ENCODE measurements at places on chromosomes 13 and 19. TPM values are rescaled to one million over a fixed set of nuclear protein-coding genes. Genes with fewer than 3 reads are reported as not detected.
A peak's percentile ranks its signal among the peaks of the same experiment; 100 is the strongest.

Gene LRRC4B
- total RNA-seq: 5.7 TPM

Gene FFAR1
- total RNA-seq: 0.04 TPM

Gene PSG11
- total RNA-seq: 0.75 TPM

Gene HAUS8
- 3.9 TPM for total RNA-seq

Gene BICRA
- total RNA-seq: 3.1 TPM

Gene NANOS3
- 2.6 TPM for total RNA-seq

DNA sequence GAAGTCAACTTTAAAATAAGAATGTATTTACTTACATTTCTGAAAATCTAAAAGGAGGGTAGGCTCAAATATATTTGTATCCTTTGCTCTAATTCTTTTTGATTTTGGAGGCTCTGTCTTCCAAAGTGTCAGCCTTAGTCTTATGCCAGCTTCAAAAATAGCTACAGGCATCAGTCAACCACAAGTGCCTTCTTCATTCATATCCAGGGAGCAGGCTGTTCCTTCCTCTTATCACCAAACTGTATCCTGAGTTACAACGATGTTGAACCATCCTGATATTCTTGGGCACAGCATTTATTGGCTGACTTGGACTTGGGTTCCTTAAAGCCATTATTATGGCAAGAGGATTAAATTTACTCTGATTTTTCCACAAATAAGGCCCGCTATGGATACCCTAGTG lies 1161.3 kb downstream of the PCDH17 start:
- no peak for DNase-seq
- H3K27ac ChIP-seq: no peak overlapping the region
- H3K27me3 ChIP-seq: no peaks in the 10 kb centered on the region
- H3K4me3 ChIP-seq: no peak overlapping the region

GRCh38 chr19:21143428-21143827 lies 1.6 kb downstream of the ZNF431 start:
- H3K27ac ChIP-seq: no peak overlapping the region
- H3K4me1 ChIP-seq: peaks cover 5% of the 10 kb centered on the region

DNA sequence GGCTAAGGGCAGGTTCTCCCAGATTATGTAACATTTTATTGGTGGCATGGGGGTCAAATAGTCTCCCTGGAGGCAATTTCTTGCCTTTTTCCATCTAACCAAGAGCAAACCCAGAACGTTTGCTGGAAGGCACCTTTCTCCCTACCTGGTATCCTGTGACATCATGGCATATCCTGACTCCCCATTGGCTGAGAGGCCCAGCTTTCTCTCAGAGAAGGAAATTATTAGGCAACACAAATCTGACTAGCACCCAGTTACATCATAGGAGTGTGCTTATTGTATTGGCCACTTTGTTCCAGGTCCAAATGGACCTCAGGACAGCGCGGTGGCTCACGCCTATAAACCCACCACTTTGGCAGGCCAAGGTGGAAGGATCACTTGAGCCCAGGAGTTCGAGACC lies 13.0 kb downstream of the NTN5 start:
- H3K27ac ChIP-seq: no peak overlapping the region
- H3K4me3 ChIP-seq: no peak overlapping the region
- DNase-seq: no peak
- H3K4me1 ChIP-seq: peaks cover 18% of the 10 kb centered on the region
- H3K36me3 ChIP-seq: no peaks in the 10 kb centered on the region

- H3K36me3 ChIP-seq: no peaks in the 10 kb centered on the region
- peaks cover 6% of the 10 kb centered on the region for H3K4me1 ChIP-seq
- no peak overlapping the region for H3K4me3 ChIP-seq
- peak; percentile 27 for DNase-seq
- H3K27me3 ChIP-seq: peaks cover 3% of the 10 kb centered on the region
Measured at GRCh38 chr13:28584873-28585381, 74.0 kb upstream of the POMP start.

GRCh38 chr19:44303976-44304568 lies 753 bp downstream of the ZNF235 start:
- DNase-seq: peak; percentile 48
- peak overlapping the region; percentile 89 for H3K27ac ChIP-seq
- no peaks in the 10 kb centered on the region for H3K27me3 ChIP-seq
- H3K36me3 ChIP-seq: peaks cover 11% of the 10 kb centered on the region
- peak overlapping the region; percentile 98 for H3K4me3 ChIP-seq

DNA sequence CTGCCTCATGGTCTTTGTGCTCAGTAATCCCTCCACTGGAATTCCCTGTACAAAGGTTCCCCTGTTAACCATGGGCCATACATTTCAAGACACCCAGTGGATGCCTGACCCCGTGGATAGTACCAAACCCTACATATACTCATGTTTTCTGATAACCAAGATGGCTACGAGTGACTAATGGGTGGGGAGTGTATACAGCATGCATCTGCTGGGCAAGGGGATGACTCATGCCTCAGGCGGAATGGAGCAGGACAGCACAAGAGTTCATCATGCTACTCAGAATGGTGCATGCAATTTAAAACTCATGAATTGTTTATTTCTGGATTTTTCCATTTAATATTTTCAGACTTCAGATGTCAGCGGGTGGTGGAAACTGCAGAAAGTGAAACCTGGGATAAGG lies 13.3 kb upstream of the FGF9 start:
- no peak for DNase-seq
- H3K36me3 ChIP-seq: no peaks in the 10 kb centered on the region
- no peak overlapping the region for H3K27ac ChIP-seq
- H3K27me3 ChIP-seq: no peaks in the 10 kb centered on the region

GRCh38 chr13:86051134-86052103 lies 252.2 kb upstream of the SLITRK6 start:
- no peak overlapping the region for H3K4me3 ChIP-seq
- no peak for DNase-seq
- no peak overlapping the region for H3K27ac ChIP-seq
- H3K36me3 ChIP-seq: no peaks in the 10 kb centered on the region

GRCh38 chr19:5935473-5936291 lies 21.6 kb downstream of the CAPS start:
- peaks cover 50% of the 10 kb centered on the region for H3K4me1 ChIP-seq
- peaks cover 70% of the 10 kb centered on the region for H3K36me3 ChIP-seq
- no peaks in the 10 kb centered on the region for H3K27me3 ChIP-seq

DNA sequence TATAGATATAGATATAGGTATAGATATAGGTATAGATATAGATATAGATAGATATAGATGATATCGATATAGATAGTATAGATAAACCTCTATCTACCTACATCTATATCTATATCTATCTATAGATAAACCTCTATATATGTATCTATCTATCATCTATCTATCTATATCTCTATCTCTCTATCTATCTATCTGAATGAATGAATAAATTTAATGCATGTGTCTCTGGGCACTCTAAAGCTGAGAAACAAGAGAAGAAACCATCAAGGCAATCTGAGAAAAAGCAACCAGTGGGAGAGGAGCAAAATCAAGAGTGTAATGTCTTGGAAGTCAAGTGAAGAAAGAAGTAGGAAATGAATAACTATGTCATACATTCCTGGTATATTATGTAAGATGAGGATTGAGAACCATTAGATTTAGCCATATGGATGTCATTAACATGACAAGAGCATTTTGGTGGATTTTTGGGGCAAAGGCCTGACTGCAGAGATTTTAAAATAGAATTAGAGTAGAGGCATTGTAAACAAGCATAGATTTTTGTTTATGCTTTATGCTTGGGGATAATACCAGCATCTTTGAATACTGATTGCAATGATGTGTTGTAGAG lies 1262.7 kb upstream of the MIR17HG start:
- no peak overlapping the region for H3K27ac ChIP-seq
- H3K4me1 ChIP-seq: no peaks in the 10 kb centered on the region
- peak; percentile 34 for DNase-seq
- no peaks in the 10 kb centered on the region for H3K36me3 ChIP-seq

DNA sequence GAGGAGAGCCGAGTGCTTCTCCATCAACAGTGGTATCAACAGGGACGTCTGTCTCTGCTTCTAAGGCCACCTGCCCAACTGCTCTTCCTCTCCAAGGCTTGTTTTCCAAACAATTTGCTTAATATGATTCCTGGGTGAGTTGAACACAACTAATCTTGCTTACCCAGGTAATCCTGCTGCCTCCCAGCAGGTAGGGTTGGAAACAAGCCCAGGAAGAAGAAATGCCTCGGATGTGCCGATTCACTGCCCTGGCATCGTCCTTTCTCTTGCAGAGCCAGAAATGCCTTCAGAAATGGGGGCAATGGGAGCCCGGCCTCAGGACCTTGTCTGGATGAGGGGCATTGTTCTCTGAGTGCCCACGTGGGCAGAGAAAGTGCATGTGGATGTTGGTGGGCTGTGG lies 51.9 kb upstream of the C1QTNF9B start:
- DNase-seq: no peak
- no peak overlapping the region for H3K27ac ChIP-seq
- H3K4me3 ChIP-seq: no peak overlapping the region
- no peaks in the 10 kb centered on the region for H3K36me3 ChIP-seq
- no peaks in the 10 kb centered on the region for H3K4me1 ChIP-seq

GRCh38 chr19:33390908-33391630 lies 17.6 kb downstream of the CEBPG start:
- H3K27ac ChIP-seq: peak overlapping the region; percentile 21
- no peak overlapping the region for H3K4me3 ChIP-seq
- peaks cover 94% of the 10 kb centered on the region for H3K4me1 ChIP-seq
- no peak for DNase-seq

DNA sequence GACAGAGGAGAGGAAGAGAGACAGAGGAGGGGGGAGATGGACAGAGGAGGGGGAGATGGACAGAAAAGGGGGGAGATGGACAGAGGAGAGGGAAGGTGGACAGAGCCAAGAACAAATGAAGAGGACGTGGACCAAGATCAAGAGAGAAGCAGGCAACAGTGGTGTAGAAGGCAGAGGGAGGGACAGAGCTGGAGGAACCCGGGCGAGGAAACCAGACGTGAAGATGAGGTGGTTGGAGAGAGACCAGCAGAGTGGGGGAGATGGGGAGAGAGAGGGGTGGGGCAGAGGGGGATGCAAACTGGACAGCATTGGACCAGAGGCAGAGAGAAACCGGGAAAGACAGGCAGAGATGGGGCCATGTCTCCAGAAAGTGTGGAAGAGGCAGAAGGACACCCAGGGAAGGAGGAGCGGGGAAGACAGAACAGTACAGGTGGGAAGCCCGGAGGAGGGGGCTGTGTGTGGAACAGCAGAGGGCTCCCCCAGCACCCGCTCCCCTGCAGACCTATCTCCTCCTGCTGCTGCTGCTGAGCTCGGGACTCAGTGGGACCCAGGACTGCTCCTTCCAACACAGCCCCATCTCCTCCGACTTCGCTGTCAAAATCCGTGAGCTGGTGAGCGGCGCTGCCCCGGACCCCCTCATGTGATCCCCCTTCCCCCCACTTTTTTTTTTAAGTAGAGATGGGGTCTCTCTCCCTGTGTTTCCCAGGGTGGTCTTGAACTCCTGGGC lies 1.3 kb downstream of the FLT3LG start:
- H3K27me3 ChIP-seq: peaks cover 2% of the 10 kb centered on the region
- H3K27ac ChIP-seq: peak overlapping the region; percentile 62
- DNase-seq: peak; percentile 58
- no peaks in the 10 kb centered on the region for H3K36me3 ChIP-seq
- peaks cover 27% of the 10 kb centered on the region for H3K4me1 ChIP-seq

DNA sequence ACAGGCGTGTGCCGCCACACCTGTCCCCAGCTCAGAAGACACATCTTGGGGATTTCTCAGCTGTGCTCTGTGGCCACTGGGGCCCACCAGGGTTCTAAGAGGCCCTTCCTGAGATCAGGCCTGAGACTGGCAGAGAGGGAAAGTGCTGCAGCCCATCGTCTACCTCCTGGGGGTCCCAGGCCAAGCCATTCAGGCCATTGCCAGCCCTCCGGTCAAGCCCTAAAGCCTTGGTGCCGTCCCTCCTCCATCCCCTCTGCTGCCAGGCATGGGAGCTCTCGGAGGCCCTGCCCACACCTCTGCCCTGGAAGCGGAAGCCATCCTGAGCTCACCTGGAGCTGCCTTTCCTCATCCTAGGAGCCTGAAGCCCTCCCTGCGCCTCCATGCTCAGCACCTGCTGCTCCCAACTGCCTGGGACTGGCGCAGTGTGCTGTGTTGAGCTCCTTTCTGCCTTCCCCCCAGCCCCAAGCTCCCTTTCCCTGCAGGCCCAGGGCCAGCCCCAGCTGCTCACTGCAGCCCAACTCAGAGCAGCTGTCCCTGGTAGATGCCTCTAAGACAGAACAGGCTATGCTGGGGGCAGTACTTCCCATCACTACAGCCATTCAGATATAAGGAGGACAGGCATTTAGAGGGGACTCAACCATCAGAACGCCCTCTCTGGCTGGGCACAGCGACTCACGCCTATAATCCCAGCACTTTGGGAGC lies 2.9 kb downstream of the SLC7A9 start:
- no peaks in the 10 kb centered on the region for H3K36me3 ChIP-seq
- no peaks in the 10 kb centered on the region for H3K27me3 ChIP-seq
- H3K4me1 ChIP-seq: peaks cover 16% of the 10 kb centered on the region
- peak; percentile 57 for DNase-seq

- no peaks in the 10 kb centered on the region for H3K36me3 ChIP-seq
- H3K27ac ChIP-seq: no peak overlapping the region
- H3K27me3 ChIP-seq: no peaks in the 10 kb centered on the region
- no peaks in the 10 kb centered on the region for H3K4me1 ChIP-seq
Measured at GRCh38 chr13:104314926-104315535, 1248.8 kb upstream of the SLC10A2 start.

DNA sequence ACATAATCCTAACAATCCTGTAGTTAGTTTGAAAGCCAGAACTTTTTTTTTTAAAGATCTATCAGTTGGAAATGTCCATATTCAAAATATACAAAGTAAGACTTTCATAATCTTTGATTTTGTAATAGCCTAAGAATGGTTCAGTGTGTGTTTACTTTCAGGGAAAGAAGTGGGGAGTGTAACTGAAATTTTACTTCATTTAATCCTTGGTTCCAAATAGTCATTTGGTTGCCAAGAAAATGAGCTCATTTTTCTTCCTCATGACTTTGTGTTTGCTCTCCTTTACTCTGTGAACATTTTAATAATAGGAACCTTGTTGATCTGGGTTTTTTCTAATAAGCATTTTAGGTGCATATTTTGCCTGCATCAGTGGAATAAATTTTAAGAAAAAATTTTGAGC lies 278.8 kb downstream of the SLITRK6 start:
- no peak overlapping the region for H3K4me3 ChIP-seq
- no peak overlapping the region for H3K27ac ChIP-seq
- DNase-seq: peak; percentile 94
- H3K36me3 ChIP-seq: no peaks in the 10 kb centered on the region
- H3K27me3 ChIP-seq: no peaks in the 10 kb centered on the region
- no peaks in the 10 kb centered on the region for H3K4me1 ChIP-seq

GRCh38 chr13:109243311-109243951 lies 543.0 kb downstream of the IRS2 start:
- H3K27me3 ChIP-seq: no peaks in the 10 kb centered on the region
- no peak overlapping the region for H3K4me3 ChIP-seq
- no peak overlapping the region for H3K27ac ChIP-seq
- H3K36me3 ChIP-seq: no peaks in the 10 kb centered on the region

- no peak overlapping the region for H3K4me3 ChIP-seq
- peaks cover 12% of the 10 kb centered on the region for H3K4me1 ChIP-seq
- DNase-seq: no peak
- no peaks in the 10 kb centered on the region for H3K27me3 ChIP-seq
- no peaks in the 10 kb centered on the region for H3K36me3 ChIP-seq
Measured at GRCh38 chr13:24279327-24280110, 29.9 kb upstream of the C1QTNF9 start.

- DNase-seq: no peak
- peaks cover 10% of the 10 kb centered on the region for H3K27me3 ChIP-seq
- no peaks in the 10 kb centered on the region for H3K36me3 ChIP-seq
- H3K27ac ChIP-seq: no peak overlapping the region
Measured at GRCh38 chr19:2517881-2518601, 42.1 kb downstream of the GADD45B start.
